Mammary epithelial cell (primary cell): ENCODE measurements at places on chromosomes 5 and 9. TPM values are rescaled to one million over a fixed set of nuclear protein-coding genes. Genes with fewer than 3 reads are reported as not detected.
A peak's percentile ranks its signal among the peaks of the same experiment; 100 is the strongest.

The PCDH1 gene
- 41.7 TPM for polyA plus RNA-seq

GRCh38 chr9:35864695-35865255, 5.4 kb downstream of the OR13J1 start:
- no peak for DNase-seq

- peak; percentile 40 for DNase-seq
These were observed 8.4 kb upstream of the RGS3 start for GRCh38 chr9:113454914-113455761.

DNA sequence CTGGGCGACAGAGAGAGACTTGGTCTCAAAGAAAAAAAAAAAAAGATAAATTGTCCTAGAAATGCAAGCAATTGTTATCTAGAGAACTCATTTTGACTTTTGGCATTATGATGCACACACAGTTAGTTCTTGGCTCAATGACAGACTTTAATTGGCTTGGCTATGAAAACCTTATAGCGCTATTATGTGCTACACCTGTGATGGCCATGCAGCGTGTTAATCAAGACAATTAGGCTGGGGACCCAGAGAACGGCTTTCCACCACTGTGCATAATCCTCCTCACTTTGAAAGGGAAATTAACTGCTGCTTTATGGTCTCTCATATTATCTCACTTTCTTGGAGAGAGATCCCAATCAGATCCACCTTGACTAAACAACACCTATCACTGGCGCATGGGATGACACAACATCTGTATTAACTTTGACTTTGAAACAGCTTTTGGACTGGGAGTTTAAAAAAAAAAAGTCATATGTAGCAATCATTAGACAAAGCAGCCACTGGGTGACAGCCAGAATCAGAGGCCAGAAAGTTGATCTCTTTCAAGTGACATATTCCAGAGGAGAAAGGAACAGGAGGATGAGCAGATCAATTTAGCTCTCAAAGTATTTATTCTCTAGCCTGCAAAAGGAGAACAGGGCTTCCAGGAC, 132.5 kb downstream of the PPP2R2B start:
- DNase-seq, result no peak

DNA sequence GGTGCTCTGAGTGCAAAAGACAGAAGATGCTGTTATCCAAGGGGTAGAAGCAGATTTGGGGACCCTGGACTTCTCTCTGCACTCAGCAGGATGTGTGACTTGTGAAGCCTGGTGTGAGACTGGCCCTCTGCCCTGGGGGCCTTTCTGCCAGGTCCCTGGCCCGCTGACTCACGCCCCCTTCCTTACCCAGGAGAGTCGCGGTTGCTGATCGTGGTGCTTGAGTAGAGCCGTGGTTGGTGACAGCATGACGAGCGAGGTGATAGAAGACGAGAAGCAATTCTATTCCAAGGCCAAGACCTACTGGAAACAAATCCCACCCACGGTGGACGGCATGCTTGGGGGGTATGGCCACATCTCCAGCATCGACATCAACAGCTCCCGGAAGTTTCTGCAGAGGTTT, 6.5 kb downstream of the NTMT1 start:
- no peak for DNase-seq

DNA sequence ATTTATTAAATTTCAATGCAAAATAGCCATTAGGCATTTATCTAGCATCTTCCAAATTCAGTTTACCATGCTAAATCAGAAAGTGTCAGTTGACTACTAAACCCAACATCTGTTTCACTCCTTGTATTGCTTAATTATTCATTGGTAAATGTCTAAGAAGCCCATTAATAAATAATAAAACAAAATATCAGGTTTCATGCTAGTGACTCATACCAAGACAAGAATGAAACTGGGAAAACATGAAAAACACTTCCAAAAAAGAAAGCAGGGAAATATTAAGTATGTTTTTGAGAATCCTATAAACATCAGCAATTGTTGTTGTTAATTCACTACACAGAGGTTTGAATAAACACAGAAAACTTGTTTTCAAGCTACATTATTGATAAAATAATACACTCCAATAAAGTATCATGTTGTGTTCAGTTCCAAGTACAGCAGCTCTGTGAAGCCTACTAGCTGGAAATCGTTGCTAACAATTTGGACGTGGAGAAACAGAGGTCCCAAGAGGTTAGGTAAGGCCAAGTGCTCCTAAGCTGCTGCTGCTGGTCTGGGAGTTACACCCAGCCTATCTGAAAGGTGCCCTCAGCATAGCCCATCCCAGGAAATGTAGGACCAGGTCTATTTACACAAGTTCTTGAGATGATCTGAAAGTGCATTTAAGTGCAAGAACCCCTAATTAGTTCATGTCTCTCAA, 78.8 kb downstream of the GNAQ start:
- peak; percentile 47 for DNase-seq

- DNase-seq, result no peak
These were observed 66.3 kb downstream of the ANKRD55 start for GRCh38 chr5:56166671-56167385.
